ENCODE measurements at places on chromosomes 16 and 17.

- no peak for DNase-seq
These were observed 154.2 kb upstream of the GSE1 start for GRCh38 chr16:85458968-85459367.

DNA sequence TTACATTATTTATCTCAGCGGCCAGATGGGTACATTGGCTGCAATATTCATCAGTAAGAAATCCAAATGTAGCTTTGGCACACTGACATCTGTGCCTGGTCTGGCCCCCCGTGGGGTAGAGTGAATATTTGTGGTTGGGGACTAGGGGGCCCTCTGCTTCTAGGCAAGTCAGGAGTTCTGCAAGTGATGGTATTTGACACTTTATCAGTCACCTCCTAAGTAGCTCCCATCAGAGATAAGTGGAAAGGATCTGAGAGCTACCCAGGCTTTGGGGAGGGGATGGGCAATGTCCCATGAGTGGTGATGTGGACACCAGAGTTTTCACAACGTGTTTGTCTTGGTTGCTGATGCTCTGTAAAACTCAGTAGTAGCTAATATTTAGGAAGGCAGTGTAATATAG is 609.9 kb upstream of the RBFOX1 start:
- DNase-seq: no peak

DNA sequence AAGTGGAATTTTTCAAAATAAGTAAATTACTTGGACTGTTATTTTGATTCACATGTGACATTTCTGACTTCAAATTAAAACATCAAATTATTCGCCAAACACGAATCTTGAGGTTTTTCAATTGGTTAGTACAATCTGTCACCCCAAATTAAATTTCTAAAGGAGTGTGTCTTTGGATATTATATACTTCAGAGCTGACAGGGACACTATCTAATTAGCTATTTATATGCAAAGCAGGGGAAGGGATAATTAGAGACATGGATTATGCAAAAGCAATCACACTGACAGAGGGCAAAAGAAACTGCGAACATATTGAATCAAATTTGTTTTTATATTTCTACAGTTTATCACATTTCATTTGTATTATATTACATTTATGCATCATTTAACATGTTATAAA is 433.0 kb downstream of the KIF2B start:
- DNase-seq: no peak

DNA sequence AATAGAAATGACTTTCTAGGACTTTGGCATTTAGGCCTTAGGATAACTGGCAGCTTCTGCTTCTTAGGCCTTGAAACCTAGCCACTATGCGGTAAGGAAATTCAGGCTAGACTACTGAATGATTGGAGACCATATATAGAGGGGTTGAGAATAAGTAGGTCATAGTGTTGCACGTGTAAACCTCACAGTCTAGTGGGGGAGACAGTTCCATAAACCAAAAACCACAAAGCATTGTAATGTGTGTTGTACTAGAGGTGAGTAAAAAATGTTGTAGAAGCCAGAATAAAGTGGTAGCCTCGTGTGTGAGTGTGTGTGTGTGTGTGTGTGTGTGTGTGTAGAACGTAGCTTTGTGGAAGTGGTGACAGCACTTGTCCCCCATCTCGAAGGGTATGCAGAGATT is 188.5 kb downstream of the MAP2K6 start:
- no peak for DNase-seq

DNA sequence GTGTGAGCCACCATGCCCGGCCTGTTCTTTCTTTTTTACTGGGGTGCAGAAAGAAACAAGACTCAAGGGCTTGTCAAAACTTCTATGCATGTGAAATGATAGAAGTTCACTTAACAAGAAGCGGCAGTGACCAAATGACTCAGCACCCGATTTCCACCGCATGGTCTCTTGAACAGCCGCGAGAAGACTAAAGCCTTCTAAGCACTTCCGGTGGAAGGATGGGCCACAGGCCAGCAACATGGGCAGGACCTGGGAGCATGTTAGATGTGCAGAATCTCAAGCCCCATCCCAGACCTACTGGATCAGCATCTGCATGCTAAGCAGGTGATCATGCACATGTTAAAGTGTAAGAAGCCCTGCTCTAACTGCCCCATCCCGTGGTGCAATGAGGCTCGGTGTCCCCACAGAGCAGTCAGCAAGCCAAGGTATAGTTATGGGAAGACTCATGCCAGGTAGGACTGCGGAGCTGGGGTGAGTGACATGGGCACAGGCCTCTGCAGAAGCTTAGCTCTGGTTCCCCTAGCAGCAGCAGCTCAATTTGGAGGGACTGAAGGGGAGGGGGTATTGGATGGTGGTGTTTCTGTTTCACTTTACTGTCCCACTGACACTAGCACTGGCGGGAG is 88.5 kb upstream of the HNF1B start:
- DNase-seq: no peak

GRCh38 chr17:39213852-39214251 is 11.9 kb downstream of the STAC2 start:
- DNase-seq: no peak

DNA sequence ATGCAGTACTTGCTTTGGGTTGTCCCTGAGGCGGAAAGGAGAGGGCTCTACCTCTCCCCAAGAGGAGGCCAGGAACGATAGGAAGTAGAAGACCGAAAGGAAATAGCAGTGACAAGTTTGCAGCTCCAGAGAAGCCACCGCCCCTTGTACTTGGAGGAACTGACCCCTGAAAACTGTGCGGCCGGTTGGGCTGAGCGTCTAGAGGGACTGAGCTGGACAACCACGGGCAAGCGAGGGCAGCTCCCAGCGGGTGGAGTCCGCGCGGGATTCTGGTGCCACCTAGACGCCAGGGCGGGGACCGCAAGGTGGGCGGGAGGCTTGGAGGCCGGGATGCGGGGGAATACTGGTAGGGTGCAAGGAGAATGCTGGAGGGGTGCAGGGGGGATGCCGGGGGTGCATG is 1.3 kb upstream of the SLC6A4 start:
- peak; percentile 42 for DNase-seq

GRCh38 chr17:36673637-36674277 is 72.4 kb downstream of the MRM1 start:
- DNase-seq: no peak

GRCh38 chr17:81403671-81404534 is 8.6 kb downstream of the BAHCC1 start:
- no peak for DNase-seq

- DNase-seq: no peak
These were observed 22.4 kb downstream of the CPD start for GRCh38 chr17:30401097-30401496.

- no peak for DNase-seq
These were observed 17.9 kb downstream of the SMCR8 start for GRCh38 chr17:18332909-18333489.

DNA sequence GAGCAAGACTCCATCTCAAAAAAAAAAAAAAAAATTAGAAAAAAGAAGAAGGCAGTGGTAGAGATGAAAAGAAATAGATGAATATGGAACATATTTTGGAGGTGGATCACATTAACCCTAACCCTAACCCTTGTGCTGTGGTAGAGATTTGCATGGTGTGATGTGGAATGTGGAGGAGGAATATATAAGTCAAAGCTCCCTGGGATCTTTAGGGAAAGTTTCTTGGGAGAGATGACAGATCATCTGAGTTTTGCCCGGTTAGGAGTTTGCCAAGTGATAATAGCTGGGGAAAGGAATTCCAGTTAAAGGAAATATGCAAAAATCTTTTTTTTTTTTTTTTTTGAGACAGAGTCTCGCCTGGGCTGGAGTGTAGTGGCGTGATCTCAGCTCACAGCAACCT is 13.0 kb upstream of the BLMH start:
- DNase-seq: no peak

- no peak for DNase-seq
These were observed 1393.3 kb downstream of the CDH8 start for GRCh38 chr16:60642956-60643355.

DNA sequence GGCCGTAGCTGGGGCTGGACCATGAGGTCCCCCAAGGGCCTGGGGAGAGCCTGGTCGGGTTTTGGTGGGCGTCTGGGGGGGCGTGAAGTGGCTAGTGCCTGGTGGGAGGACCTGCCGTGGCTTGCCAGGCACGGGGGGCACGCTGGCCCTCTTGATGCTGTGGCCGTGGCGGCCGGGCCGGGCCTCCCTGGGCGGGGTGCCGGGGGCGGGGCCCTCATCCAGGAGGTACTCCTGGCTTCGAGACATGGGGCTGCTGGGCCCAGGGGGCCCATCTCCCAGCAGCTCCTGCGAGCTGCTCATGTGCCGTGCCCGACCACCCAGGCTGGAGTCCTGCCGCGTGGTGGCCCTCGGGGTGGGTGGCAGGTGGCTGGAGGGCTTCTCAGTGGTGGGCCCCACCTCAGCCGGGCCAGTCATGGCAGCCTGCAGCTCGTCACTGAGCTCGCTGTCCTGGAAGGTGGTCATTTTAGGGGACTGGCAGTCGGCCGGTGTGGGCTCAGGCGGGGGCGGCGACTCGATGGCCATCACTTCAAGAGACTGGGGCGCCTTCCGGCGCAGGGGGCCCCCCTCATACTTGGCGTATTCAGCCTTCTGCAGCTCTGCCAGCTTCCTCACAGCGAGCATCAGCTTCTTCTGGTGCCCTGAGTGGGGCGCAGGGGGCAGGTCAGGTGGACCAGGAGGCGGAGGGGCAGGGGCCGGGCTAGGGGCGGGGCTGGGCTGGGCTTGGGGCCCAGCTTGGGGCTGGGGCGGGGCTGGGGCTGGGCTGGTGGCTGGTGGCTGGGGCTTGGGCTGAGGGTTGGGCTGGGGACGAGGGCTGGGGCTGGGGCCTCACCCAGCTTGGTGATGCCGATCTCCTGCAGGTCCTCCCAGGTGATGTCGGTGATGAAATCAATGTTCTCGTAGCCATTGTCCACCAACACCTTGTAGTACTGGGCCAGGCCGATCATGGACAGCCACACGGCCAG is 15.2 kb downstream of the CASKIN1 start:
- no peak for DNase-seq

GRCh38 chr16:77353587-77354263 is 81.1 kb downstream of the ADAMTS18 start:
- DNase-seq: no peak

- no peak for DNase-seq
These were observed 20.6 kb downstream of the SSH2 start for GRCh38 chr17:29909236-29910003.

DNA sequence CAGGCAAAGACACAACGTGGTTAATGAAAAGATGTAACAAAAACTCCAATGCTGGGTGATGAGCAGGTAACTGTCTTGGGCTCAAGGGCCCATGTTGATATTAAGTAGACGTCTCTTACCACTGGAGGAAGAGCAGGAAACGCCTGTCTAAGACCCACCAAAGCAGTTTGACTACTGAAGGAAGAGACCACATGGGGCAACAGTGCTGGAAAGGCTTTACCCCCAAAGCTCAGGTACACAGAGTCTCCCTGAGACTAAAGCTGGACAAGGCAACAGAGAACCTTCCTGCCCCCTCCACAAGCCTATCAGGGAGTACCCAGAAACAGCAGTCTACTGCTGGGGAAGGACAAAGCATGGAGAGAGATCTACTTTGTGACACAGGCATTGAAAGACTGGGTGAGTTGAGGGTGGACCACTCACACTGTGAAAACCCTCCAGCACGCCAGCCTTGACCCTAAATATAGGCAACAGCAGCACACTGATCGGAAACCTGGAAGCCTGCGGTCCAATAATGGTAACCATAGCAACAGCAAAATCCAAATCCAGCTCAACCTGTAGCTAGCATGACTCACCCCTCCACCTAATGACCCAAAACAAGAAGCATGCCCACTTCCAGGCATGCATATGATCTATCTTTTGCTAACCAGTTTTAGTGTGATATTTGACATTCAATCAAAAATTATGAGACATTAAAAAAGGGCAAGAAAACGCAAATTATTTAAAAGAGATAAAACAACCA is 270.5 kb upstream of the SDK2 start:
- DNase-seq: no peak

DNA sequence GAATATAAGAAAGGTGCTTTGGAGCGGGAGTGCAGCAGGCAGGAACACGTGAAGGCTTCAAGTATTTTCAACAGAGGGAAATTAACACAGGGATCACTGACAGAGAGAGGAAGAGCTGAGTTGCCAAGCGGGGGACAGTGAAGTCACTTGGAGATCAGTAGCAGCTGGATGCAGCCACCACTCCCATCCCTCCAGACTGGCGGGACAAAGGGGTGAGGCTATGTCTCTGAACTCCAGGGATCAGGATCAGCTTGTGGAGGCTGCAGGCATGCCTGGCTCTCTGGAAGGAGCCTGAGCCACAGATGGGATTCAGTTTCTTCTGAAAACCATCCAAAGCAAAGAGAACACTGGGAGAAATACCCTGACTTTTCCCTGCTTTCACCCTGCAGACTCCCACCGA is 113.7 kb upstream of the IRX3 start:
- DNase-seq: no peak

DNA sequence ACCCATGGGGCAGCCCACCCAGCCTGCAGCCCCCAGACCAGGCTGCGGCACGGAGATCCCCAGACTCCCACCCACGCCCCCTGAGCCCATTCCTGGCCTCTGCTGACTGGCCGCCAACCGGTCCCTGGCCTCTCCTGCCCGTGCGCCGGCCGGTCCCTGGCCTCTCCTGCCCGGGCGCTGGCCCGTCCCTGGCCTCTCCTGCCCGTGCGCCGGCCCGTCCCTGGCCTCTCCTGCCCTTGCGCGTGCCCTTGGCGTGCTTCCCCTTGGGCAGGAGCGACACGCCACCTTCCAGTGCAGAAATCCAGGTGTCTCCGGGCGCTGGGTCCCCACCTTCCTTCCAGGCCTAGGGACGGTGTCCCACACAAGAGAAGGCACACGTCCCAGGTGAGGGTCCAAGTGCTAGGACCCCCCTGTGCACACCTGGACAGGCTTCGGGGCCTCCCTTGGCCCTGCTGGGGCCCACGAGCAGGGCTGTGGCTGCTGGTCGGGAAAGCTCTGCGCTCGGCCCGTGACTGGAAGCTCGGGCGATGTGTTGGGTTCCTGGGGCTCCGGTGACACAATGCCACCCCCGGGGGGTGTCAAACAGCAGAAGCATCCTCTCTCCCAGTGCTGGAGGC is 21.4 kb upstream of the CACNA1H start:
- DNase-seq: no peak
